ENCODE measurements at places on chromosomes 1 and 21.
A peak's percentile ranks its signal among the peaks of the same experiment; 100 is the strongest.

- DNase-seq = no peak
Observed at GRCh38 chr1:22651941-22652856, 837 bp upstream of the C1QB start.

GRCh38 chr1:157580179-157580827 lies 17.6 kb downstream of the FCRL4 start:
- DNase-seq = peak; percentile 83

- no peak for DNase-seq
Observed at GRCh38 chr1:208256556-208256955, 12.4 kb upstream of the PLXNA2 start.

DNA sequence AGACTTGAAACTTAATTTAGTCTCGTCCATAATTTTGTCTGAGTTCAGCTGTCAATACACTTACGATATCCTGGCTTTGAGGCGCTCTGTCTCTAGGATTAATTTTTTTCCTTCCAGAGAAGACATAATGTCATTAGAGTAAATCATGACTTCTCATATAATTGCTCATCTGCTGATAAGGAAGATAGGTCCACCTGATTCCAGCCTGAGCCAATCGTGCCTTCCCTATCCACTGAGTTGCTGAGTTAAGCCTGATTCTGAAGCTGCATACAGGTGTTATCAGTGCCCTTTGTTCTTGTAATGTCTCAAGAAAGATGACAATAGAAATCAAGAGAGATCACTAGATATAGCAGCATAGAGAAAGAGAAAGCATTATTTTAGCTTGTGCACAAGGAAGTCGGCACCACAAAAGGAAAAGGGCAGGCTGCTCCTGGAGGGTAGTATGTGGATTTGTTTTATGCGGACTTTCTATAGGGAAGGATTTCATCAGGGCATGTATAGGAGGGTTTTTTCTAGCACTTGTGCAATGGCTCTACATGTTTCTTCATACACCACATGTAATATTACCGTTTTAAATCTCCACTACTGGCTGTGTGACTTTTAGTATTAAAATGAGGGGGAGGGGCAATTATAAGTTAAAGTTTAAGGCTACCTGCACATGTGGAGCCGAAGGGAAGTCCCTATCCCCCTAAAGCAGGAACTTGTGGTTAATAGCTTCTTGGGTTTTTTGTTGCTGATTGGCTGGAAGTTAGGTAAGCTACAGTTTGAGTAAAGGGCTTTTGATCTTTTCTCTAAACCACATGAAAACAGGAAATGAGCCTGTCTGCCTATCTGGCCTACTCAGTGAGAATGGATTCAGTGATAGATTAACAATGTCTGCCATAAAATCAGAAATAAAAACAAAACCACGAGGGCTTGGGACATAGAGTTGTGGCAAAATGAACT lies 133.4 kb downstream of the PLPPR5 start:
- no peak for DNase-seq

DNA sequence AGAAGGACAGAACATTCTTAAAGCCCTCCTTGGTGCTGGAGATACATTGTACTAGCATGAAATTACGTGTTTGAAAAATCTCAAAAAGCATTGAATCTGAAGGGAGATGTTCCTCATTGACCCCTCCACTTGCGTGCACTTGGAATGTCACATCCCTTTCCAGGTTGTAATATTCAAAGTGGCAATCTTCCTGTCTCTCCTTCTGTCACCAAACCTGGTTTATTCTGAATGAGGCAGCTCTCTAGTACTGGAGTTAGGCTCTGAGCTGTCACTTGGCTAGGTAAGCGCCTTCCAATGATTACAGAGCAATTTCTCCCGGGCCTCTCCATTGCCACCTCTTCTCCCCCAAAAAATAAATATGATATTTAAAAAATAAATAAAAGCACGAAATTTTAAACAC lies 855 bp downstream of the DSCAM start:
- peak; percentile 67 for DNase-seq

- DNase-seq = no peak
Observed at GRCh38 chr1:204104331-204105130, 31.6 kb downstream of the SOX13 start.

Measured in NCI-H1417 (cell line).